Stimulated activated CD4-positive, alpha-beta T cell treated with anti-CD3 and anti-CD28 coated beads, Interleukin-15, amount 100 ng/mL, for 1 hour (primary cell): ENCODE measurements at places on chromosomes 3 and 15.

- no peak for DNase-seq
Measured at GRCh38 chr15:100202309-100202960, 139.3 kb downstream of the ADAMTS17 start.

- no peak for DNase-seq
Measured at GRCh38 chr3:45864760-45865519, 21.4 kb upstream of the CCR9 start.

- DNase-seq, result no peak
Measured at GRCh38 chr3:2851361-2851760, 258.8 kb downstream of the IL5RA start.

GRCh38 chr15:80323285-80323684, 71.3 kb upstream of the CTXND1 start:
- no peak for DNase-seq

GRCh38 chr15:83107841-83108181, 366 bp downstream of the TM6SF1 start:
- DNase-seq, result no peak

DNA sequence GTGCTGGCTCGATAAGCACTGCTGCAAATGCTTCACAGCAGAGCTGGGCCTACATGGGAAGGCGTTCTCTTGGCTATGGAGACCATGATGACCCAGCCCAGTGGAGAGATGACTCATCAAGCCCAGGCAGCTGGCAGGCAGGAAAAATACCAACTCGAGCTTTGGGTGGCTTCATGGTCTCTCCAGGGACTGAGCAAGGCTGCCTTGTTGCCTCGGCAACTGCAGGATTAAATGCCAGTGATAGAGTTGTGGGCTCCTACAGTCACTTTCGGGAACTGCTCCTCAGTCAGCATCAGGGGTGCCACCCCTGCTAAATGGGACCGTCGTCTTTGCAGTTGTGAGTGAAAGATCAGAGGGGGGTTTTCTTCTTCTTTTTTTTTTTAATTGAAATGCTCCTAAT, 54.6 kb upstream of the MYZAP start:
- no peak for DNase-seq

GRCh38 chr3:24639061-24639460, 144.4 kb upstream of the THRB start:
- no peak for DNase-seq
